ENCODE measurements at places on chromosomes 7 and 10. TPM values are rescaled to one million over a fixed set of nuclear protein-coding genes. Genes with fewer than 3 reads are reported as not detected.

SLC39A12 gene
- not detected for total RNA-seq

DNA sequence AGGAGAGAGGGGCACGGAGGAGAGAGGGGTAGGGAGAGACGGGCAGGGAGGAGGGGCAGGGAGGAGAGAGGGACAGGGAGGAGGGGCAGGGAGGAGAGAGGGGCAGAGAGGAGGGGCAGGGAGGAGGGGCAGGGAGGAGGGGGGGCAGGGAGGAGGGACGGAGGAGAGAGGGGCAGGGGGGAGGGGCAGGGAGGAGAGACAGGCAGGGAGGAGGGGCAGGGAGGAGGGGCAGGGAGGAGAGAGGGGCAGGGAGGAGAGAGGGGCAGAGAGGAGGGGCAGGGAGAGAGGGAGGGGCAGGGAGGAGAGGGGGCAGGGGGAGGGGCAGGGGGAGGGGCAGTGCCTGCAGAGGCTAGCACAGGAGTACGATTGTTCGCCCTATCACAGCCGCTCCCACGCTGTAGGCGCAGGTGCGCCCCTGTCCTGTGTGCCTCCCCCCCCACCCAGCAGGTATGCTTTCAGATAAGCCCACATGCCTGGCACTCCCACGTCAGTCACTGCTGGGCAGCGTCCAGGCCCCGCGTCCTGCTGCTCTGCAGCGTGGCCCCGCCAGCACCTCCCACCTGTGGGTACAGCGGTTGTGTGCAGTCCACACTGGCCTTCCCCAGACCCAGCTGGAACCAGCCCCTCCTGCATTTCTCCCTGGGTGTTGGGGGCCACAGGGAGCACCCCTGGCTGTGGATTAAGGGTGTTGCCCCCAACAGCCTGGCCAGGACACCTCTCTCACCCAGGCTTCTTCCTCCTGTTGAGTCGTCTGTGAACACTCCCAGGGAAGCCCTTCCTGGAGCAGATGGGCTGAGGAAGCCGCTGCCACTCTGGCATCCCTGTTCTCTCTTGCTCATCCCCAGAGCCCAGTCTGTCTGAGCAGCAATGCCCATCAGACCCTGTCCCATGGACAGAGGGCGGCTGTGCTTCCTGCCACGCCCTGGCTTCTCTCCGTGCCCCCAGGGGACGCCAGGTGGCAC, 10.8 kb downstream of the NKX6-2 start:
- DNase-seq: no peak
- H3K36me3 ChIP-seq: no peaks in the 10 kb centered on the region
- H3K4me3 ChIP-seq: no peak overlapping the region
- H3K4me1 ChIP-seq: no peaks in the 10 kb centered on the region
- H3K27ac ChIP-seq: no peak overlapping the region

DNA sequence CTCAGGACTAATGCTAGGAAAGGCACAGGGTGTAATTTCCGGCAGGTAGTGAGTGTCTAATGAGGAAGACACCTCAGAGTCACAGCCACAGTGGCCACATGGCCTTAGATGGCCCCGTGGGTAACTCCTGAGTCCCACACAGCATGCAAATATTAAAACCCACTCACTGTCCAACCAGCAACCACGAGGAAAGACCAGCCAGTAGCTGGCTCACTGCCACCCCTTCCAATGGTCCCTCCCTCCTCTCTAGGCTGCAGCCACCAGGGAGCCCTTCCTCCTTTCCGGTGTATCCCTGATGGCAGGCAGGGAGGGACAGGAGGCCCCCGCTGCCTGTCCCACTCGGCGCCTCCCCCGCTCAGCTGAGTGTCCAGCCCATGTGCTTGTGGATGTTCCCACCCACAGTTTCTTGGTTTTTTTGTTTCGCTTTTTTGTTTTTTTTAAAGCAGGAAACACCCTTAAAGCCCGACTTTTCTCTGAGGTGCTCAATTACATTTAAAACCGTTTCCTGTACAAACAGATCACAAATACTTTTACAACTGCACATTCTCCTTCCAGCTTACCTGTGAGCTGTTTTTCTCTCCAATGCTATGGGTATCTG, 9.2 kb downstream of the BNIP3 start:
- DNase-seq: no peak
- no peak overlapping the region for H3K4me3 ChIP-seq
- no peak overlapping the region for H3K27ac ChIP-seq
- no peaks in the 10 kb centered on the region for H3K36me3 ChIP-seq

DNA sequence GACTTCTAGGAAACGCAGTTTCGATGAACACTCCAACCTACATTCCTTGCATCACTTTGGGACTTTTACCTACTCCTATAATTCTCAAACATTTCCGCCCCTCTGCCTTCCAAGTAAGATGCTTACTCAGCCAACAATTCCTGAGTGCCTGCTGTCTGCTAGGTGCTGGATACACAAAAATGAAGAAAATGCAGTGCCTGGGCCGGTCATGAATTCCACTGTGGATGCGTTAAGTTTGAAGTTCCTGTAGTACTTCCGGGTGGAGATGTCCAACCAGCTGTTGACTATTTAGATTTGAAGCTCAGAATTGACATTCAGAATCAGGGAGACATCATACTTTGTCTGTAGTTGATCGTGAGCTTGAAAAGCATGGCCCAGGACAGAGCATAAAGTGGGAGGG, 89.2 kb downstream of the LYZL1 start:
- no peak overlapping the region for H3K27ac ChIP-seq
- no peaks in the 10 kb centered on the region for H3K27me3 ChIP-seq
- H3K4me3 ChIP-seq: no peak overlapping the region
- DNase-seq: no peak

- H3K4me3 ChIP-seq: no peak overlapping the region
- no peak for DNase-seq
- no peaks in the 10 kb centered on the region for H3K4me1 ChIP-seq
- H3K27ac ChIP-seq: no peak overlapping the region
- H3K27me3 ChIP-seq: no peaks in the 10 kb centered on the region
- no peaks in the 10 kb centered on the region for H3K36me3 ChIP-seq
Observed at GRCh38 chr7:116942504-116942903, 10.8 kb upstream of the ST7 start.

GRCh38 chr10:4229106-4229505, 444.1 kb upstream of the KLF6 start:
- no peak for DNase-seq
- H3K36me3 ChIP-seq: no peaks in the 10 kb centered on the region
- no peaks in the 10 kb centered on the region for H3K4me1 ChIP-seq
- no peaks in the 10 kb centered on the region for H3K27me3 ChIP-seq
- H3K4me3 ChIP-seq: no peak overlapping the region

DNA sequence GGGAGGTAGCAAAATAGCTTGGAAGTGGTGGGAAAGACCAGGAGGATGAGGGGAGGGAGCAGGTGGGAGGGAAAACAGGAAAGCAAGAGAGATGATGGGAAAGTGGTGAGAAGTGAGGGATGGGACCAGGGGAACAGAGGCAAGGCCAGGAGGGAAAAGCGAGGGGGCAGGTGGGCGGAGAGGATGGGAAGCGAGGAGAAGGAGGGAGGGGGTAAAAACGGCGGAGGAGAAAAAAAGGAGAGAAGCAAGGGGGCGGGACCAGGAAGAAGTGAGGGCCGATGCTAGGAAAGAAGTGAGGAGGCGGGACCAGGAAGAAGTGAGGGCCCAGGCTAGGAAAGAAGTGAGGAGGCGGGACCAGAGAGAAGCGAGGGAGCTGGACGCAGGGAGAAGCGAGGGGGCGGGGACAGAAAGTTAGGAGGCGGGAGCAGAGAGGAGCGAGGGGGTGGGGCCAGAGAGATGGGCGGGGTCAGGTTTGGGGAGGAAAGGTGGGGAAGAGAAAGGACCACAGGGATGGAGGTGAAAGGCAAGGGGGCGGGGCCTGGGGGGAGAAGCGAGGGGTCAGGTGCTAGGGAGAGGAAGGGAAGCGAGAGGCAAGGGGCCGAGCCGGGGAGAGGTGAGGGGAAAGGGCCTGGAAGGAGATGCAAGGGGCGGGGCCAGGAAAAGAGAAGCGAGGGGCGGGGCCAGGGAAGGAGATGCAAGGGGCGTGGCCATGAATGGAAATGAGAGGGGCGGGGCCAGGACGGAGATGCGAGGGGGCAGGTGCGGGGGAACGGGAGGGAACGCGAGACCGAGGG, 984 bp downstream of the SMURF1 start:
- no peaks in the 10 kb centered on the region for H3K36me3 ChIP-seq
- H3K27me3 ChIP-seq: no peaks in the 10 kb centered on the region
- DNase-seq: peak; percentile 99
- peaks cover 5% of the 10 kb centered on the region for H3K4me1 ChIP-seq
- peak overlapping the region; percentile 97 for H3K27ac ChIP-seq

GRCh38 chr10:93147281-93147680, 73.6 kb downstream of the CYP26A1 start:
- H3K27me3 ChIP-seq: no peaks in the 10 kb centered on the region
- no peak overlapping the region for H3K27ac ChIP-seq
- H3K36me3 ChIP-seq: no peaks in the 10 kb centered on the region
- H3K4me3 ChIP-seq: no peak overlapping the region
- DNase-seq: no peak

GRCh38 chr7:10720042-10720441, 253.6 kb upstream of the PHF14 start:
- H3K27ac ChIP-seq: no peak overlapping the region
- no peak overlapping the region for H3K4me3 ChIP-seq
- no peaks in the 10 kb centered on the region for H3K27me3 ChIP-seq
- H3K36me3 ChIP-seq: no peaks in the 10 kb centered on the region
- DNase-seq: no peak

GRCh38 chr10:35041502-35041879, 48.6 kb downstream of the CUL2 start:
- H3K4me1 ChIP-seq: peaks cover 6% of the 10 kb centered on the region
- DNase-seq: no peak
- no peaks in the 10 kb centered on the region for H3K27me3 ChIP-seq
- no peak overlapping the region for H3K27ac ChIP-seq
- no peak overlapping the region for H3K4me3 ChIP-seq

DNA sequence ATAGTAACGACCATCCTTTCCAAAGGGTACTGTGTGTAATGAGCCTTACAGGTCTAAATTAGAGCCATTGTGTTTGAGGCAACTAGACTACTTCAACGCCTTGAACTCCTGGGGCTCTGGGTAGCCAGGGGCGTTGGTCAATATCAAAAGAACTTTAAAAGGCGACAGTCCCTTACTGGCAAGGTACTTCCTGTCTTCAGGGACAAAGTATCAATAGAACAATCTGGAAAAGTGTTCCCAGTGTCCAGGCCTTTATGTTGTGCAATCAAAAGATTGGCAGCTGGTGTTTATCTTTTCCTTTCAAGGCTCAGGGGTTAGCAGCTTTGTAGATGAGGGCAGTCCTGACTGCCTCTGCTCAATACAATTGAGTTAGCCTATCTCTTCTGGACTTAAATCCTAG, 284.3 kb downstream of the PARD3 start:
- no peaks in the 10 kb centered on the region for H3K36me3 ChIP-seq
- H3K4me3 ChIP-seq: no peak overlapping the region
- DNase-seq: no peak
- H3K27ac ChIP-seq: no peak overlapping the region
- peaks cover 8% of the 10 kb centered on the region for H3K4me1 ChIP-seq

GRCh38 chr7:46291601-46292150, 370.6 kb upstream of the IGFBP3 start:
- peak; percentile 27 for DNase-seq
- H3K36me3 ChIP-seq: no peaks in the 10 kb centered on the region

GRCh38 chr10:50490241-50490640, 133.5 kb downstream of the SGMS1 start:
- no peak overlapping the region for H3K27ac ChIP-seq
- DNase-seq: no peak
- no peak overlapping the region for H3K4me3 ChIP-seq
- no peaks in the 10 kb centered on the region for H3K27me3 ChIP-seq
- H3K36me3 ChIP-seq: no peaks in the 10 kb centered on the region

DNA sequence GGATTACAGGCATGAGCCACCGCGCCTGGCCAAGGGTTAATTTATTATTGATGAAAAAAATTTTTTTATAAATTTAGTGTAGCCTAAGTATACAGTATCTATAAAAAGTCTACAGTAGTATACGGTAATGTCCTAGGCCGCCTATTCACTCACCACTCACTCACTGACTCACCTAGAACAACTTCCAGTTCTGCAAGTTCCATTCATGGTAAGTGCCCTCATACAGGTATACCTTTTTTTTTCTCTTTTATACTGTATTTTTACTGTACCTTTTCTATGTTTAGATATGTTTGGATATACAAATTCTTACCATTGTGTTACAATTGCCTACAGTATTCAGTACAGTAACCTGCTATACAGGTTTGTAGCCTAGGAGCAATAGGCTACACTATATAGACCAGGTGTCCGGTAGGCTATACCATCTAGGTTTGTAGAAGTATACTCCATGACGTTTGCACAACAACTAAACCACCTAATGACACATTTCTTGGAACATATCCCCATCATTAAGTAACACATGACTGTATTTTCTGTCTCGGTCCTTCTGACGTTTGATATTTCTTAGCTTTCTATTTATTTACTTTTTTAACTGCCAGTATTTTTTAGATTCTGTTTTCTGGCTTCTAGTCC, 23.4 kb downstream of the IRF5 start:
- no peaks in the 10 kb centered on the region for H3K4me1 ChIP-seq
- H3K27ac ChIP-seq: no peak overlapping the region
- no peaks in the 10 kb centered on the region for H3K36me3 ChIP-seq
- no peak for DNase-seq
- H3K4me3 ChIP-seq: no peak overlapping the region

DNA sequence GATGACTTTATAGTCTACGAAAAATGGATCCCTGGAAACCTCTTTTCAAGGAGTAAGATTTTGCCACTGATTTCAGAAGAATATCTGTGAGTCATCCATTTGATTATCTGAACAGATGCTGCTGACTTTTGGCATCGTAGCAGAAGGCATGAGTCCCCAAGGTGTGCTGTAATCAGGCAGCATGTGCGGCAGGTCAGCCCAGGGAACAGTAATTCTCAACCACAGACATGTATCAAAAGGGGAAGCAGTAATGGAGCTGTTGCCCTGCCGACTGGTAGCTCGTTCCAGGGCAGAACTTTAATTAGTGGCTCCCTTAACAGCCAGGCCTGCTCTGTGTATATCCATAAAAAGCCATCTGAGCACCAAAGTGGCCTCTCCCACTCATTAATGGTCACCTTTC, 5.7 kb upstream of the VWC2 start:
- no peaks in the 10 kb centered on the region for H3K4me1 ChIP-seq
- no peak for DNase-seq
- no peak overlapping the region for H3K27ac ChIP-seq
